ENCODE measurements at places on chromosomes 12 and 14. TPM values are rescaled to one million over a fixed set of nuclear protein-coding genes. Genes with fewer than 3 reads are reported as not detected.

Gene LBHD2
- total RNA-seq: not detected

Gene ST8SIA1
- not detected for total RNA-seq

Gene C12orf54
- not detected for total RNA-seq

Gene RNASE1
- 0.85 TPM for total RNA-seq

Gene PRB2
- total RNA-seq: not detected

Gene LGR5
- total RNA-seq: not detected

Gene EP400
- 5.2 TPM for total RNA-seq

Gene SYNE3
- total RNA-seq: 0.55 TPM

DNA sequence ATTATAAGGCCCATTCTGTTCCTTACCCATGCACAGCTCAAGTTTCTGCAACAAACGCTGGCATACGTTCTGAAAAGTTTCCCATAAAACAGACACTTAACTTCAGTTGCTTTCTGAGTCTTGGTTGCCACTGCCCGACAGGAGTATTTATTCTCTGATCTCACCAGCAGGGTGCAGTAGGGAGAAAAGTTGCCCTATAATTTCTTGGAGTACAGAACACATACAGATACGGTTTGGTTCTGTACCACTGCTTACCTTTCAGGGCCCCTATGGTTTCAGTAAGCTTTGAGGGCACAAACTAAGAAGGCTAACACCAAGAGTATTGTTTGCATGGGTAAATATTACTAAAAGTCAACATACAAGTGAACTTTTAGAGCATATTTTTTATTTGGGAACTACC is 77.9 kb downstream of the SPATA7 start:
- peak; percentile 19 for DNase-seq
